Stimulated activated CD4-positive, alpha-beta T cell treated with anti-CD3 and anti-CD28 coated beads, Interleukin-15, amount 100 ng/mL, for 48 hours (primary cell): ENCODE measurements at places on chromosomes 11 and 22.
A peak's percentile ranks its signal among the peaks of the same experiment; 100 is the strongest.

DNA sequence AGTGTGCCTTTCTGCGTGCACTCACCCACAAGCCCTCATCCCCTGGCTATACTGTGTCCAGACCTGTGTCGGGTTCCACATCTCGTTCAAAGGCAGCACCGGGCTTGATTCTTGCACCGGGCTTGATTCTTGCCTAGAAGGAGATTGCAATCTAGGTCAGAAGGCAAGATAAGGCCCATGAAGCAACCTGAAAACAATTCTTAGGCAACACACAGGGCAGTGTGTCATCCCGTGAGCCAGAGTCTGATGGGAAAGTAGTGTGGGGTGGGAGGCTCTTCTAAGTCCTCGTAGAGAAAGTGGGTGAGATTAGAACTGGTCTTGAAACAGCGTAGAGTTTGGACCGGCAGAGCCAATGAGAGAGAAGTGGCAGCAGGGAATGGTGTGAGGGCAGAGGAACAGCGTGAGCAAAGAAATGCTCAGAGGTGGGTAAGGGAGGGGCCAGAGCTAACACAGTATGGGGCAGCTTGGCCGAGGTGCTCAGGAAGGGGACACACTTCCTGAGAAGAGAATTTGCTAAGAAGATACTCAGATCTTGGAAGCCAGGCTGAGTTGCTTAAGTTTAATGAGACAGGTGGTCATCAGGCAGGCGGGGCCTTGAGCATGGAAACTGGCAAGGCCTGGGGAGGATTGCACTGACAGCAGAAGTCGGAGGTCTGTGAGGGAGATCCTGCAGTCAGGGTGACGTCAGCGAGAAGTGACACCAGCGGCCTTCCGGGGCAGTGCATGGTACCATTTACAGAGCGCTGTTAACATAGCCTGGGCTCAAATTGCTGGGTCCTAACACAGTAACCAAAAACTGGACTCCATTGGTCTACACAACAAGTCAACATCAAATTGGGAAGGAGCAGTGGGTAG is 40.7 kb upstream of the DKK3 start:
- no peak for DNase-seq

- no peak for DNase-seq
These were observed 152.0 kb downstream of the LRRC4C start for GRCh38 chr11:41307296-41308080.

DNA sequence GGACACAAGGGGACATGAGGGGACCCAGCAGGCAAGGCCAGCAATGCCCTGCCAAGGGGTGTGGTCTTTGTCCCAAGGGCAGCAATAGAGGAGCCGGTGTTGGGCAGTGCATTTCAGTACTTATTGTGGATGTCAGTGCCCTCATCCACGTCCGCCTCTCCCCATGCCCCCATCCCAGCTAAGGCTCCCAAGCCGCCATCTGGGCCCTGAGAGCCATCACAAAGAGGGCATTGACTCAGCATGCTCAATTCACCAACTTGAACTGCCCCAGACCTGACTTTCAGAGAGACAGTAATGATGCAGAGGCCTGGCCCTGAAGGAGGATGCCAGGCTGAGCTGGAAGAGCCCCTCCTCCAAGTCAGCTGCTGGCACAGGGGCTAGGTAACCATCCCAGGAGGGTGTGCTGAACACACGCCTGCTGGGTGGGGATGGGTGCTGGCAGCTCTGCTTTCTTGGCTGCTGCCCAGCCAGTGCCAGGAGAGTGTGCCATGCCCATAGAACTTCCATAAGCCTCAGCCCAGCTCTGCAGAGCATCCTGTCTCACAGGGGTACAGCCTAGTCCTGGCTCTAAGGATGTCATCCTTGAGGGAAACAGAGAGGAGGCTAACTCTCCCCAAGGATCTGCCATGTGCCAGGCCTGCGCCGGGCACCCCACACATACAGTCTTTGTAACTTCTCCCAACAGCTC is 46.5 kb downstream of the PDE2A start:
- DNase-seq = no peak

GRCh38 chr11:34356913-34357700 is 703 bp downstream of the ABTB2 start:
- peak; percentile 26 for DNase-seq

- no peak for DNase-seq
These were observed 89.5 kb upstream of the FGF3 start for GRCh38 chr11:69908511-69909220.

DNA sequence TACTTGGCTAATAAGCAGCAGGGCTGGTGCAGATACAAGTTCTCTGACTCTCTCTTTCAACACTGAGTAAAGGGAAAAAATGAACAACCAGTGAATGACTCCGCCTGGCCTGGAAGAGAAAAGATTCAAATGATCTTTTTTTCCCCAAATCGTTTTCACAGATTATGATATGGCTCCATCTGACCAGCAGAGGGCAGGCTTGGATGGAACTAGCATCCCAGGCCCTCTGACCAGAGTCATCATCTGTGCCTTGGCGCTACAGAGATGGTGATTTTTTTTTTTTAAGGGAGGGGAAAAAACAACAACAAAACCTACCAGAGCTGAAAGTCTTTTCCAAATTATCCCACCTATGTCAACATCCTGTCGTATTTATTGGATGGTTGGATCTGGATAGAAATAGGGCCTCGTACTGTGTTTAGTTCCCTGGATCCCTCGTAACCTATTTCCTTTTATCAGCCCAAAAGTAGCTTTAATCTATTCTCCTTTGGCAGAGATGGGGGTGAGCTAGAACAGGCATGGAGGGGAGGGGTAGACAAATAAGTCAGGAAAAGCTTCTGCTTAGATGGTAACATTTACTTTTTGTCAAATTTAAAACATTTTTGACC is 69.7 kb downstream of the PRSS23 start:
- DNase-seq = peak; percentile 39

GRCh38 chr11:82895437-82896091 is 4.7 kb downstream of the PRCP start:
- no peak for DNase-seq

DNA sequence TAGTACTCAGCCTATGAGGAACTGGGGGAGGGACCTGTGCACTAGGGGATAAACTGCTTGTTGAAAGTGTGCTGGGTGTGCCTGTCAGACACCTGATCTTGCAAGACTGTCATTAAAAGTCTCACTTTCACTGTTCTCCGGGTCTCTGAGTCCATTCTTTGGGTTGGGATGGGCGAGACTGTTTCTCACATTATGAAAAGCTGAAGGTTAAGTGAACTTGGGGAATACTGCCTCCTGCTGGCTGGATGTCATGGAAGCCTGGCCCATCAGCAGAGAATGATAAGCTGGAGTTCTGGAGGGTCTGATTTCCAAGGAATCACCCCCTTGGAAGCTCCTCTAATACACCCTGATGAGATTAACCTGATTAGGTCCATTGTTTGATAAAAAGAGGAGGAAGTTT is 9.0 kb upstream of the VPREB1 start:
- DNase-seq = peak; percentile 57

- DNase-seq = no peak
These were observed 17.9 kb downstream of the CWF19L2 start for GRCh38 chr11:107439586-107440167.

- DNase-seq = no peak
These were observed 137.1 kb downstream of the TMEM135 start for GRCh38 chr11:87174870-87175269.

- DNase-seq = no peak
These were observed 6.8 kb downstream of the SLC35F2 start for GRCh38 chr11:107851704-107852310.

DNA sequence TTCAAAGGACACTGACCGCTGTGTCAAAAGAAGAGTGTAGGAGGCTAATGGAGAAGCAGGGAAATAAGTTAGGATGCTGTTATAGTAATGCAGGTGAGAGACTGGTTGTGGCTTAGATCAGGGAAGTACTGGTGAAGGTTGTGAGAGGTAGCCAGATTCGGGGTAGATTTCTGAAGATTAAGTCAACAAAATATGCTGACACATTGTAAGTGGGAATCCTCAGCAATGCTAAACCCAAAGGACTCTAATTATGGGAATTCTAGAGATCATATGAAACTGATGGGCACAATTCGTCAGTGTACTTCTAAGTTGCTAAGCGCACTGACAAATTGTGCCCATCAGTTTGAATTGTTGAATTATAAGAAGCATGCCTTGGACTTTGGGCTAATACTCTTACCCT is 10.0 kb downstream of the ZNF143 start:
- DNase-seq = no peak

GRCh38 chr11:125572916-125573315 is 3.6 kb downstream of the EI24 start:
- no peak for DNase-seq

DNA sequence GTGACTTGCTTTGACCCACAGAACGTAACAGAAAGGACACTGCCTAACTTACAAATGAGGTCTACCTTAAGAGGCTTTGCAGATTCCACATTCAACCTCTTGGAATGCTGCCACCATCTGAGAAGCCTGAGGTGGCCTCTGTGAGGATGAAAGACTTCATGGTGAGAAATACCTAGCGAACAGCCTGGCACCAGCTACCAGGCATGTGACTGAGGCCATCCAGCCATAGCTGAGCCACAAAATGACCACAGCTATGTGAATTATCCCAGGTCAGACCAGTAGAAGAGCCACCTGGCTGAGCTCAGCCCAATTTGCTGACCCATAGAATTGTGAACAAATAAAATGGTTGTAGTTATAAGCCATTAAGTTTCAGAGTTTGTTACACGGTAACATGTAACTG is 37.5 kb downstream of the PPARA start:
- DNase-seq = no peak

DNA sequence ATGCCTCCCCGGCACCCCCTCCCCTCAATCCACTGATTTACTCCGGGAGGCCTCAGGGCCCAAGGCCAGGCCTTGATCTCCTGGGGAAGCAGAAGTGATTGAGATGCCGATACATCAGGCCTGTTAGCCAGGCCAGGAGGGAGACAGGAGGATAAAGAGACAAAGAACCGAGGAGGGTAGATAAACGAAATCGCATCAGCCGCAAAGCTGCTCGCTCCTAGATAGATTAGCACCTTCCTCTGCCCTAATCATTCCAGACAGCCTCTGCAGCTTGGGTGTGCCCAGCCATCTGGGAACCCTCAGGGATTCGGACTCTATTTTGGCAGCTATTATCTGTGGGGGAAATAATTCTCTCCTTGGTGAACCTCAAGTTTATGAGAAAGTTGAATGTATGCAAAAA is 121.2 kb downstream of the ABTB2 start:
- DNase-seq = no peak

- no peak for DNase-seq
These were observed 8.1 kb upstream of the GLYAT start for GRCh38 chr11:58739725-58740430.

DNA sequence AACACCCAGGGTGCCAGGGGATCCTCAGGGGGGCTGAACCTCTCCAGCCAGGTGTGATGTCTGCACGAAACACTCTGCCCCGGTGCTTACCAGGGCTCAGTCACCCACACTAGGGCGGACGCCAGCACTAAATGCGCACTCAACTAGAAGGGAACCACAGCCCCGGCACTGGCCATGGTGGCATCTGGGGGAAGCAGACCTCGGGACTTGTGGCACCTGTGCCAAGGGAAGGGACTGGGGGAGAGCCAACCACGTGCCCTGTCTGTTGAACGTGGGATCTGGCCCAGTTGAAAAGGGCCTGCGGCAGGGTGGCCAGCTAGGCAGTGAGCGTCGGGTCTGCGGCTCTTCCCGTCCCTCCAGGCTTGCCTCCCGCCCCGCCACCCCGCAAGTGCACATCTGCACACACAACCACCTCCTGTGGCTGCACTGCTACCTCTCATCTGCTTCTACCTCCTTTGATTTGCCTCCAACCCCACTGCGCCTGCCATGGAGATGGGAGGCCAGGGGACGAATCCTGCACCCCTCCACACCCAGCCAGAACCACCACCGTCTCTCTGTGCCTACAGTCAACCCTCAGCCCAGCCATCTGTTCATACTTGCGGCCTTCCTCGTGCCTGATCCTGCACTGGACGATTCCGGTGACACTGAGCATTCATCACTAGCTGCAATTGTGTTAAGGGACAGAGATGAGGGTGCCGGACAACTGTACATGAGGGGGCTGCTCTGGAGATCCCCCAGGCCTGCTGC is 15.0 kb upstream of the MOB2 start:
- no peak for DNase-seq

GRCh38 chr11:19934828-19935259 is 222.2 kb downstream of the NAV2 start:
- no peak for DNase-seq

DNA sequence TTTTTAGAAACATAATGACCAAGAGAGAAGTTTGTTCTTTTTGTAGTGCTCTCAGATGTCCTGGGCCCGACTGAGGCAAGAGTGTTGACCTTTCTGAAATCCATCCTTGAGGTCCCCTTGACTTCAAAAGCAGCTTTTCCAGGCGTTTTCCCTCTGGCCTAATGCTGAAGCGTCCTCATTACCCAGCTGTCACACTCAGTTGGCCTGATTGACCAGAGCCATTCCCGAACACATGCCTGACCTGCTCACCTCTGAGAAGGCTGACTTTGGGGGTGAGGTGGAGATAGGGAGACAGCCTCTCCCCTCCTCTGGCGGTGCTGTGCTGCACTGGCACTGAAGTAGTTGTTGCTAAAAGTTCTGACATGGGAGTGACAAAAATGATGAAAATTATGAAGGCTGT is 66.9 kb downstream of the ALX4 start:
- no peak for DNase-seq

- DNase-seq = no peak
These were observed 23.7 kb downstream of the SHANK3 start for GRCh38 chr22:50696251-50696798.

GRCh38 chr11:92775003-92775676 is 194.3 kb upstream of the MTNR1B start:
- DNase-seq = no peak

DNA sequence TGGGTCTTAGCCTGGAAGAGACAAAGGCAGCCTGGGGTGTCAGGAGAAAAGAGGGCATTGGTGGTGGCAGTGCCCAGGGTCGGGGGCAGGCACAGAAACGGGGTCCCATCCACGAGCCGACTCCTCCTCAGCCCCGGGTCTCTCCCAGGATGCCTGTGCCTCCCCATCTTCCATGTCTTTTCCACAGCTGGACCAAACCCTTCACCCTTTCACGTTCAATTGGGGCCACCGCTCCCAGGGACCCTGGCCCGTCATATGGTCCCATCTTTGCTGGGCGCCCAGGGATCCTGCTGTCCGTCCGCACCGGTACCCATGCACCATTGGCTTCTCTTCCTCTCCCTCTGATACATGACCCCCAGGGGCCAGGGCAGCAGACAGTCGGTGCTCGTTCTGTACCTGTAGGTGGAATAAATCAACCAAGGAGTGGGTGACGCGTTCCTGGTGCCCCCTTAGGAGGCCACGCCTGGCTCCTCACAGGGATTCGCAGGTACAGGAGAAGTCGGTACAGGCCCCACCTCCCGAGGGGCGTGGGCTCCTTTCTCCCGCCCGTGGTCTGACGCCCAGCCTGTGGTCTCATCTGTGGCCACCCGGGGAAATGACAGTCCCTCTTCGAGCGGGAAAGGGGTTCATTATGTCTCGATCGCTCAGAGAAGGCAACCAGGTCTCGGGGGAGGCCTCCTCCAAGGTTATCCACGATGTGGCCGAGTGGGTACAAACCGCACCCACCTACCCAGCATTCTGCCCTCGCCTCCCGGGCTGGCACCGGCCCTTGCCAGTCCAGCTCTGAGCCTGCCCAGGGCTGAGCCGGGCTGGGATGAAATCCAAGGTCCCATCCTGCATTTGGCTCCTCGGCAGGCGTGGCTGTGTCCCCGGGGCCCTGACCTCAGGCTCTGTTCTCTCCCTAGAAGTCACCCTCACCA is 1493.6 kb downstream of the BRD1 start:
- no peak for DNase-seq
